GM12865 (cell line): ENCODE measurements at places on chromosomes 4 and X.
A peak's percentile ranks its signal among the peaks of the same experiment; 100 is the strongest.

GRCh38 chr4:56164907-56165306 lies 216.2 kb downstream of the CEP135 start:
- DNase-seq = no peak

DNA sequence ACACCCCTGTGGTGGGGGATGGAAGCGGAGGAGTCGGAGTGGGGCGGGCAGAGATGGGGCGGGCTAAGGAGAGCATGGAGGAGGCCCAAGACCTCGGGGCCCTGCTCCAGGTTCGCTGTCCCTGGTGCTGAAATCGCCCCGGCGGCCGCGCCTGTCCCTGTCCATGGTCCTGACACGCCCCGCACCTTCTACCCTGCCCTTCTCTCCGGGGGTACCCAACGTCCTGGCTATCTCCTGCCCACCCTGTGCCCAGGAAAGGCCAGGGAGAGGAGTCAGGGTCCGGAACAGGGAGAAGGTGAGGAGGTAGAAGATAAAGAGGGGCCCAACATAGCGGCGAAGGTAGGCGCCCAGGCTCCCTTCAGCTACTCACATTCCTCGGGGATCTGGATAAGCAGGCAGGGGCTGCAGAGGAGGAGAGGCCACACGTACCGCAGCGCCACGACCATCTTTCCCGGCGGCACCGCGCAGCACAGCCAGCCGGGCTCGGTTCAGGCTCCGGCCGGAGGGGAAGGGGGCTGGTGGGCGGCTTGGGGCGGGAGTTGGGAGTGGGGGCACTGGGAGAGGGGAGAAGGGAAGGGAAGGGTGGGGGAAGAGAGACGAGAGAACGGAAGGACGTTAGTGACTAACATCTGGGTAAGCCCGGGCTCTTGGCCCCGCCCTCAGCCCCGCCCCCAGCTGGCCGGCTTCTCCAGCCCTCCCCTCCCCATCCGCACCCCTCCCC lies 10.4 kb downstream of the L1CAM start:
- DNase-seq = peak; percentile 32

GRCh38 chrX:136525738-136526606 lies 6.0 kb upstream of the VGLL1 start:
- DNase-seq = no peak

DNA sequence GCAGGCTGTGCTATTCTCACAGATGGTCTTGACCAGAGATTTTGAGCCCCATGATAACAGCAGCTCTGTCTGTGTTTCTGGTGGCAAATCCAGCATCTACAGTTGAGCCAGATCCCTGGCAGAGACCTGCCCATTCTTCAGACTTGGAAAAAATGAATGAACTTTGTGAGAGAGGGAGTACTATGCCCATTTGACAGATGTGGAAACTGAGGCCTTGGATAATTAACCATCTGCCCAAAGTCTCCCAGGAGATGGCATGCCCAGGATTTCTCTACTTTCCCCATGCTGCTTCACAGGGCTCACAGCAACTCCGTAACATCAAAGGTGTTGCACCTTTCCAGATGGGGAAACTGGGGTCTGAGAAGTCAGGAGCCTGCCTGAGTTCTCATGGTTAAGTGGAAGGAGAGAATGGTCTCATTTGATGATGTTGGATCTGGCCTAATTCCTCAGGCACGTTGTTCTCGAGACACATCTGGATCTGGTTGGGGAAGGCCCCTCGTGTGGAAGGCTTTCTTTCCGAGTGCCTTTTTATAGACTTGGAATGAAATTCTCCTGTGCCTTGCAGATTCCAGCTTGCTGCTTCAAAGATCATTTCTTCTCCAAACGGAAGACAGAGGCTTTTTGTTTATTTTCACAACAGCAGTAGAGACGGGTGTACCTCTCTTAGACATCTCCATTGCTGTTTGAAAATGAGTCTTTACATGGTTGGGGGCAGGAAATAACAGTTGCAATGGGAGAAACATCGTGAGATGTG lies 73.3 kb upstream of the STX18 start:
- no peak for DNase-seq

- DNase-seq = no peak
Measured at GRCh38 chr4:7912826-7913225, 26.8 kb downstream of the AFAP1 start.

- DNase-seq = peak; percentile 83
Measured at GRCh38 chrX:123764967-123765871, 32.4 kb upstream of the THOC2 start.

DNA sequence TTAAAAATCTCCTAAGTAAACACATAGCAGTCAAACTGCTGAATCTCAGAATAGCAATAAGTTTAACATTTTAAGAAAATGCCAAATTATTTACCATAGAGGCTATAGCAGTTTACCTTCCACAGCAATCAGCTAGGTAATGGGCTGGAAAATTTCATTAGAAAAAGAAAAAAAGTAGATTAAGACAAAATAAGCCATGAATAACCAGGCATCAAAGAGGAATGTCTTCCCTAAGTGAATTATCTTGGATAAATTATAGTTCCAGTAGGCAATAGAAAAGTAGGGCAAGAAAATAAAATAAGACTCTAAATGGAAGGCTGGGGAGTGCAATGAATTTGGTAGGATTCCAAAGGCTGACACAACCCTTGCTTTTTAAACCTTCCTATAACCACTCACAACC lies 722.8 kb downstream of the TRAM1L1 start:
- no peak for DNase-seq

- DNase-seq = no peak
Measured at GRCh38 chr4:153156263-153156662, 48.0 kb upstream of the TRIM2 start.

- DNase-seq = peak; percentile 74
Measured at GRCh38 chrX:19811807-19812604, 75.4 kb downstream of the SH3KBP1 start.

DNA sequence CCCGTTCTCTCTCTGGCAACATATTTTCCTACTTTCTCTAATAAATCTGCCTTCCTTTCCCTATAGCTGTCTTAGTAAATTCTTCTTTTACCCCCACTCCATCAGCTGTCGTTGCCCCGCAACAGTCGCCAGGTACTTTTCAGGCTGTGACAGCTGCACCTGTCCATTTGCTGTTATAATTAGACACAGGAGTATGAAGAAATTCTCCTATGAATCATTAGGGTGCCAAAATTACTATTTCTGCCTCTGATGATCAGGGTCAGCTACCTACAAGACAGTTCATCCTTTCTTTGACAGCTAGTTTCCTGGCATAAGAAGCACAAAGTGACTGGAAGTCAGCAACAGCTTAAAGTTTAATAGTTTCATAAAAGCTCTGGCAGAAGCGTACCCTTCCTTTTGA lies 19.5 kb upstream of the GALNTL6 start:
- DNase-seq = no peak

- DNase-seq = no peak
Measured at GRCh38 chr4:2869659-2870058, 26.0 kb downstream of the ADD1 start.

DNA sequence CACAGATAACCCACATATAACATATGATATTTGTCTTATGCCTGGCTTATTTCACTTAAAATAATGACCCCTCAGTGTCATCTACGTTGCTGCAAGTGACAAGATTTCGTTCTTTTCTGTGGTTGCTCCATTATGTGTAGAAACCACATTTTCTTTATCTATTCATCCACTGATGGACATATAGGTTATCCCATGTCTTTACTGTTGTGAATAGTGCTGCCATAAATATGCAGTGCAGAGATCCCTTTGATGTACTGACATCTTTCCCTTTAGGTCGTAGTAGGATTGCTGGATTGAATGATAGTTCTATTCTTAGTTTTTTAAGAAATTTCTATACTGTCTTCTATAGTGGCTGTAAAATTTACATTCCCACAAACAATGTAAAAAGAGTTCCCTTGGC lies 135.8 kb downstream of the TET2 start:
- DNase-seq = no peak

DNA sequence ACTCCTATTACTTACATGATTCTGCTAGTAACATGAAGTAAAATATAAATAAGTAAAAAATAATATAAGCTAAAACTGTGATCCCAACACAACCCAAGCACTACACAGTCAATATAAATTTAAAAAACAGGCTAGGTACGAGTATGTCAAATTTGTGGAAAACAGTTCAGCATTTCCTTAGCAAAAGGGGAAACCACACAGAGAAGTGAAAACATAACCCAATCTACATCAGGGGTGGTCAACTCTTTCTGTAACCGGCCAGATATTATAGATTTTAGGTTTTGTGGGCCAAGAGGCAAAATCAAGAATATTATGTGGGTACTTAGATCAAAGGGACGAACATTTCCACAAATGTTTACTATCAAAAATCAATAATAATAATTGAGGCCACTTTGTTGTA lies 70.1 kb downstream of the CHST7 start:
- no peak for DNase-seq

DNA sequence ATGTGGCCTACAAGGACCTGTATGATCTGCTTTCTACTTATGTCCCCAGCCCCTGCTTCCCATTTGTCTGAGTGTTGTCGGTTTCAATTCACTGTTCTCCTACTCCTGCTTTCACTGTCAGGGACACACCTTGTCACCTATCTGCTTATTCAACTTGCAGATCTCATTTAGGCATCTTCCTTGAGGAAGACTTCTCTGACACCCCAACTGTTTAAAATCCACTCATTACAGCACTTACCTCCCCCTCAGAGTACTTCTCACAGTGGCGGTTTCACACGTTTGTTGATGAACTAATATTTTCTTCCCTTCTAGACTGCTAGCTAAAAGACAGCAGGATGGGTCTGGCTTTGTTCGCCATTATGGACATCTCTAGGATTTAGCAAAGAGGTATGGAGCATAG lies 279.9 kb upstream of the TET2 start:
- DNase-seq = no peak

GRCh38 chr4:182307746-182308145 lies 64.5 kb downstream of the TENM3 start:
- no peak for DNase-seq

DNA sequence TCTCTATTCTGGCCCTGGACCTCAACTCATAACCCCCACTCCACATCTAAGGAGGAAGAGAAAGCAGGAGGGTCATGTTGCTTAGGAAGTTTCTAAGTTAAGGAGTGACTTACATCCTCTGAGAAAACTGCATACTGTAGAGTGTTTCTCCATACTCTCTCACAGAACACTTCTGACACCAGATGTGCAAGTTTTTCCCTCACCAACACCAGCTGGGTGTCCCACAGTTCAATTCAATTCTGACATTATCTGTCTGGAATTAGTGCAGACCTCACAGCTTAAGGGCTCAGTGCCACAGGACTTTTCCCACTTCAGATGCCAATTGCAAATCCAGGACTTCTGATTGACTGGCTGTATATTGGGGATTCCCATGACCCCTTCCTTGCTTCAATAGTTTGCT lies 89.0 kb upstream of the SFRP2 start:
- no peak for DNase-seq

DNA sequence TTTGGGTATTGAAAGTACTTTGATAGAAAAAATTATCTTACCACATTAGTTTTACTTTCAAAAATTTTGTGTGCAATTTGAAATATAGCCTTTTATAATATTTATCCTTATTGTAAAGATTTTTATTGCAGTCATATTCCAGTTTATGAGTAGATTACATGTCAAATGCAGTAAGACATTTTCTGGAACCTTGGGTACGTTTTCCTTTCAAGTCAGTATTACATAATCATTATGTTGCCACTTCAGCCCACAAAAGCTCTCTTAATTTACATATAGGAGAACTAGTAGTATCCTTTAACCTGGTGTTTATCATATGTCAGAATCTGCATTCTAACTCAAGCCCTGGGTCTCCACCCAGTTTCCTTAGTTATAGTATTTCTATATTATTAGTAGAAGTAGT lies 98.5 kb downstream of the CENPC start:
- no peak for DNase-seq

DNA sequence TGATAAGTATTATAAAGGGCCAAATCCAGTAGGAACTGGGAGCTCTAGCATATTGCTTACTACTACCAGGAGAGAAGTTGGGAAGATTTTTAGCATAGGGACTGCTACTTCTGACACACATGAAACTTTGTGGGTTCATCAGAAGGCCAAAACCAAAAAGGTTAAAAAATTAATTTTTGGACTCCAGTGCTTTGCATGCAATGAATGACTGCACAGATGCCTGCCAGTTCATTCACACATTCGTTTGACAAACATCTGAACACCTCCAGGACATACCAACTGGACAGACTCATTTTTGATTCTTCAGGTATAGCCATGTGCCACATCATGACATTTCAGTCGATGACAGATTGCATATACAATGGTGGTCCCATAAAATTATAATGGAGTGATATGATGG lies 79.8 kb downstream of the MID1IP1 start:
- DNase-seq = peak; percentile 12

GRCh38 chr4:150874338-150875226 lies 140.5 kb downstream of the LRBA start:
- DNase-seq = no peak

DNA sequence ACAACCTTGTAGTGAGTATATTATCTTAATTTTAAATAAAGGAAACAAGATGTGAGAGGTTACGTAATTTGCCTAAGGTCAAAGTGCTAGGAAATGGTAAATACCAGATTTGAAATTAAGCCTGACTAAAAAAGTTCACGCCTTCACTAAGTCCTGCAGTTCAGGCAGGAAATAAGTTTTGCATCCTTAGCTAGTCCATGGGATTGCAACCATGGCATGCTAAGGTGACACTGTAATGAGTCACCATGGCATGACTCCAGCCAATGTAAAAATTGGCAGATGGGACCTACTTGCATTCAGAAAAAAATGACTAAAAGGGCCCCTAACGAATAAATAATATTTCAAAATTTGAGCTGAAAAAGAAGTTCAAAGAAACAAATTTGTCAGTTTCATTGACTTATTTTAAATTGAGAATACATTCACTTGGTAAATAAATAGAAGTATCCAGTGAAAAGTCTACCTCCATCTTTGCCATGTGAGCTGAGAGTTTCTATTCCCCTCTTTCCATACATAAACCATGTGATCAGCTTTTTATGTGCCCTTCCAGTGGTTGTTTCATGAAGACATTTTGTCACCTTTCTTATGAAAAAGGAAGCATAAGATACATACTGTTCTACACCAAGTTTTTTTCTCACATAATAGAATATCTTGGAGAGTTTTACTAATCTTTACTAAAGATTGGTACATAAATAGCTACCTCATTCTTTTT lies 72.4 kb downstream of the ANKRD50 start:
- DNase-seq = no peak

- no peak for DNase-seq
Measured at GRCh38 chr4:100146756-100147155, 43.5 kb downstream of the DDIT4L start.

GRCh38 chrX:9708086-9708485 lies 57.6 kb downstream of the GPR143 start:
- DNase-seq = no peak

- peak; percentile 83 for DNase-seq
Measured at GRCh38 chr4:83219344-83220331, 65.0 kb downstream of the COQ2 start.
